ENCODE measurements at places on chromosomes 11 and 22.

DNA sequence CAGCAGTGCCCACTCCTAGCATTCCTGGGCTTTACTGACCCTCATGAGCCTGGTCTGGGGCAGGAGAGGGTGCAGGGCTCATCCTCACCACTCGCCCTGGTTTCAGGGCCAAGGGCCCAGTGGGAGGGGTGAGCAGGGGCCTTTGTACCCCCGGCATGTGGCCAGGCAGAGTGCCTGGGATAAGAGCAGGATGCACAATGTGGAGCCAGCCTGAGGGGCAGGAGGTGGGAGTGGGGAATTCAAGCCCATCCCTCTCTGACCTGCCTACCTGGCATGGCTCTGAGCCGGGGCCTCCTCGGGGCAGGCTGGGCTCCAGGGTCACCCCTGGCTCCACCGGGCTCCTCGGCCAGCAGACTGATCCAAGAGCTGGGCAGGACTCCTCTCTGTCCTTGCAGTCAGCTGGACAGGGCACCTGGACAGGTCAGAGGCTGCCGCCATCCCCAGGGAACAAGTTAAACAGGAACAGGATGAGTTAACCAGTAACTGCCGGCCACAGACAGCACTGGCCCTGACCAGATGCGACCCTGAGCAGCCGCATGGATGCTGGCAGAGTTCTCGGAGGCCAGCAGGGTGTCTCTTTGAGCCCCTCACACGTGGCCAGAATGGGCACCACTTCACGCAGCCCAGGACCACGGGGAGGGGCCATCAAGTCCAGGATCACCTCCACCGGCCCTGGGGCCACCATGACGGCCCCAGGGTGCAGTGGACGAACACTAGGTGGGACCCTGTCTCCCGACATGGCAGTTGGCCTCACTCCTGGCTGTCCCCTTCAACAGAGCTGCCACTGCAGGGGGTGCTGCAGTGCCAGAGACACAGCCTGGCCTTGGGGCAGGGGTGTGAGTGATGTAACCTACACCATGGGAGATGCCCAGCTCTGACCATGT is 5.0 kb downstream of the SIGIRR start:
- DNase-seq, result no peak

DNA sequence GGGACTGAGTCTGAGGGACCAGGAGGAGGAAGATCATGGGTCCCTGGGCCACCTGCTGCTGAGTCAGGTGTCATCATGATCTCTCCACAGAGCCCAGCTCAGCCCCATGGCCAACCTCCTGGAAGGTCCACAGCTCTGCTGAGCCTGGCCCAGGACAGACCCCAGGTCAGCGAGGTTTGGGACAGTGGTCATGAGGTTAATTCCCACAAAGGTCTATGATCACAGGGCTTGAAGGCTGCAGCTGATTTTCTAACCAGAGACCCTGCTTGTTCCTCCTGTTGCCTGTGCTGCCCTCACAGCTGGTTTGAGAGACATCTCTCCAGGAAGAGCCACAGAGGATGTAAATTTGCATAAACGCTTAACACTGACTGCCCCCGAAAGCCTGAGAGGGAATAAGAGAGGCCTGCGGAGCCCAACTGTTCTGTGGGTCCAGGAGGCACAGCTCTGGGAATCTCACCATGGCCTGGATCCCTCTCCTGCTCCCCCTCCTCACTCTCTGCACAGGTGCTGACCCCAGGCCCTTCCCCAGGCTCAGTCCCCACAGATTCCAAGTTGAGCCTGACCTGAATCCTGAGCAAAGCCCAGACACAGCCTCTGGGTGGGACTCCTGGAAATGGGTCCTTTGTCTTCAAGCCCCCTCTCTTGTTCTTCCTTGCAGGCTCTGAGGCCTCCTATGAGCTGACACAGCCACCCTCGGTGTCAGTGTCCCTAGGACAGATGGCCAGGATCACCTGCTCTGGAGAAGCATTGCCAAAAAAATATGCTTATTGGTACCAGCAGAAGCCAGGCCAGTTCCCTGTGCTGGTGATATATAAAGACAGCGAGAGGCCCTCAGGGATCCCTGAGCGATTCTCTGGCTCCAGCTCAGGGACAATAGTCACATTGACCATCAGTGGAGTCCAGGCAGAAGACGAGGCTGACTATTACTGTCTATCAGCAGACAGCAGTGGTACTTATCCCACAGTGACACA is 102.8 kb downstream of the GGTLC2 start:
- DNase-seq, result no peak

- no peak for DNase-seq
Observed at GRCh38 chr11:41201156-41201555, 258.3 kb downstream of the LRRC4C start.

- DNase-seq, result no peak
Observed at GRCh38 chr22:27844256-27844655, 42.7 kb upstream of the MN1 start.

GRCh38 chr11:71084306-71085012 is 167.9 kb downstream of the SHANK2 start:
- no peak for DNase-seq

- DNase-seq, result no peak
Observed at GRCh38 chr11:21301981-21302380, 632.6 kb downstream of the NELL1 start.

GRCh38 chr11:126542334-126543015 is 187.0 kb downstream of the ST3GAL4 start:
- no peak for DNase-seq

GRCh38 chr11:70407121-70407520 is 8.8 kb downstream of the CTTN start:
- no peak for DNase-seq

DNA sequence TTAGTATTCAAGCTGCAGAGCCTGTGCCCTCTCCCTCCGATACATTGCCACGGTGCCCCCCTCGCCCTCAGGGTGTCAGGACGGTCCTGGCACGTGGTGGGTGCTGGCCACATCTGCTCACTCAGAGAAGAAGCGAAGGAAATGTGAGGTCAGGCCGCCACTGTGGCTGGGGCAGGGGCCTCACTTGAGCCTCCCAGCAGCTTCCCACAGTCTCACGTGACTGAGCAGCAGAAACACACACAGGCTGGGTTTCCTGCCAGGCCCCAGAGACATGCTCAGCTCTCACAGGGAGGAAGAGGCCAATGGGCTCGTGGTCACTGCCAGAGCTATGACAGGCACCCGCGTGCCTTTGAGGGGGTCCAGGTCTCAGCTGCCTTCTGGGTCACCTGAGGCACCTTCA is 37.9 kb upstream of the PRR5 start:
- DNase-seq, result peak; percentile 41

DNA sequence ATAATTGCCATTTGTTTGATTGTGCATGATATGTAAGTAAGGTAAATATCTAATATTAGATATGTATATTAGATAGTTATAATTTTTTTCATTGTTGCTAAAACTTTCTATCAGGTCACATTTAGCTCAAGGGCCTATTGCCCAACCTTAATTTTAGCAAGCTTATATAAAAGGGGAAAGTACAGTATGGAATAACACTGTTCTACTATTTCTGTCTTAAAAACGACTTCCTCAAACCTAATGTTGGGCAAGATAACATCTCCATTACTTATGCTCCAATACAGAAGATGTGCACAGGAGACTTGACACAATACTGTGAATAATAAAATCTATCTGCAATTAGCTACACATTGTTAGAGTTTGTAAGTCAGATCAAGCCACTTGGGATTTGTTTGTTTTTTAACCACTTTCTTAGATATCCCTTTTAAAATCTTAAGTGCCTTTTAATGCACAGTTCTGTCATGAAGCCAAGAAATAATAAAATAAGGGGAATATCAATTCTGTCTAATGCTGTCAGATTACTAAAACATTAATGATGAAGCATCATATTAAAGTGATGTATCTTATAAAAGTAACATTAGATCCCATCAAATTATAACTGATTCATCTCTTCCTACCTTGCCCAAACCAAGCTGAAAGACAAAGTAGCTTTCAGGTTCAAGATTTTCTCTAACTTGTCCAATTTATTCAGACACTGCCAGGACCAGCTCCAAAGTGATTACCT is 98.1 kb downstream of the SIK3 start:
- DNase-seq, result no peak

GRCh38 chr11:87456499-87456898 is 418.8 kb downstream of the TMEM135 start:
- no peak for DNase-seq

DNA sequence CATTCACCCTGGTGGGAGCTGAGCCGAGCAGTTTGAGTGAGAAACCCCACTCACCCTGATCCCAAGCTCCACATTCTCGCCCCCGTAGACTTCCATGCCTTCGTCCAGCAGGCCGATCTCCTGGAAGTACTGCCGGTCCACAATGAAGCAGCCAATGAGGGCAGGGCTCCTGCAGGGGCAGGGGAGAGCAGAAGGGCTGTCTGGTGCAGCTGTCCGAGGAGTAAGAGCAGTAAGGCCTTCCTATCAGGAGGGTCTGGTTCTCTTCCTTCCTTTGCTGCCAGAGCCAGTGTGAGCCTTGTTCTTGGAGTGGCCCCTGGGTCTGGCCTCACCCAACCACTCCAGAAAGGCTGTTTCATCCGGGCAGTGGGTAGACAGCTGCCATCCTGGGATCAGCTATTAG is 19.4 kb upstream of the CSNK2A3 start:
- no peak for DNase-seq

DNA sequence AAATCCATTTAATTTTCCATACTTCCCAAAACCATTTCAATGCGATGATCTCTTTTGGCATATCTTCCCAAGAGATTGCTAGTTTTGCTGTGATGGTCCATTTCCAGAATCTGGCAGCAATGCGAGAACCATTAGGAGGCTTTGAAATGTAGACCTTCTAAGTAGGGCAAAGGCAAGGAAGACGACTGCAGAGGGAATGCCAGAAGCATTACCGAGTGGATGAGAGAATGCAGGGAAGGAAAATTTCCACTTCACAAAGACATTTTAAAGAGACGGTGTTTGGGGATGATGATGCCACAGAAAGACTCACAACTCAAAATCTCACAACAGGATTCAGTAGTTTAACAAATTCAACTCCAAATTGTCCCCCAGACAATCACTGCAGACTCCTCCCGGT is 471 bp upstream of the CEP126 start:
- DNase-seq, result no peak

DNA sequence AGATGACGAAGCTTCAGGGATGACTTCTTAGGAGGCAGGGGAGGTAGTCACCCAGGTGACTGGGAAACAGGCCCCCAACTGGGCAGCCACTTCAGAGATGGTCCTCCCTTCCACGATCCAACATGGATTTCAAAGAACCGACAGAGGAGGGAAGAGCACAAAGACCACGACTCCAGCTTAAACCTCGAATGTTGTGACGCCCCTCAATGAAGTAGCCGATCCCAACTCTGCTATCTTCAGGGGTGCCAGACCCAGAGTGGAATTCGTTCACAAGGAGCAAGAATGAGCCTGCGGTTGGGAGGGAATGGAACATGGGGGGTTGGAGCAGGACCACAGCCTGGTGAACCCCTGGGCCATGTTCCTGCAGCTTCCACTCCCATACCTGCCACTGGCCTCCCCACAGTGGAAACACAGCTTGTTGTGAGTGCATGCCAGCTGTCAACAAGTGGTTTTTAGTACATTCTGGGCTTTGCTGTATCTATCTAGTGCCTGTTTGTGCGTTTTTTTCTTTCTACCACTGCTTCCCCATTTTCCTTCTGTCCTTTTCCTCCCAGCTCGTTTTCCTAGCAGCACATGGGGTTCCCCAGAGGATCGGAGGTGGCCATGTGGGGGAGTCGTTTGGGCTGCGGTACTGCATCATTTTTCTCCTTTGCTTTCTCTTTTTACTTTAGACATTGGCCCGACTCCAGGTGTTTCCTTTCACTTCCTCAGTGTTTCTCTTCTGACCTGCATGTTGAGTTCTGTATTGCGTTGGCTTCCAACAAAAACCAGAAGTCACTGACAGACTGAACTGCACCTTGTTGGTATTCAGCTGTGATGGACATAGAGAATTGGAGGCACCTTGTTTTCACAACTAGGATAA is 65.8 kb downstream of the MORC2 start:
- DNase-seq, result no peak

- DNase-seq, result no peak
Observed at GRCh38 chr11:8060146-8060719, 20.8 kb upstream of the TUB start.

GRCh38 chr11:24108609-24109008 is 388.2 kb upstream of the LUZP2 start:
- no peak for DNase-seq

DNA sequence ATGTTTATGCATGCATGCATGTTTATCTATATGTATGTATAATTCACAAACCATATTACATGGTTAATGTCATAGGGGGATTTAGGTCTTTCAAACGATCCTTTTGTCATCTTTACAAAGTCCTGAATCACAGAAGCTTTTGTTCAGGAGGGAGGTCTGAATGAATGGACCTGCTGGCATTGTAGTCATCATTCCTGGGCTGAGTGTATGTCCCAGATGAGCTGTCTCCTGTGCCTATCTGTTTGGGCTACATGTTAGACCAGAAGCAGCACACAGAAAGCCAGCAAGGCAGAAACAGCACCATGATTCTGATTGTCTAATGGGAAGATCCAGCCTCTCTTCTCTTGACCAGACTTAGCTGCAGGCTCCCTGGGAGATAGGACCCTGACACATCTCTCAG is 69.5 kb downstream of the ADM start:
- no peak for DNase-seq

GRCh38 chr11:68581439-68581838 is 102.9 kb upstream of the GAL start:
- DNase-seq, result no peak

GRCh38 chr22:29883775-29884097 is 762 bp downstream of the MTMR3 start:
- DNase-seq, result no peak

- DNase-seq, result no peak
Observed at GRCh38 chr11:13260963-13261588, 16.5 kb upstream of the BMAL1 start.

- DNase-seq, result peak; percentile 14
Observed at GRCh38 chr11:57792060-57792541, 30.5 kb downstream of the CTNND1 start.

GRCh38 chr11:131581046-131581445 is 210.6 kb downstream of the NTM start:
- DNase-seq, result no peak

GRCh38 chr22:46150655-46151477 is 540 bp downstream of the PPARA start:
- no peak for DNase-seq

GRCh38 chr22:32644252-32645100 is 157.0 kb upstream of the TIMP3 start:
- no peak for DNase-seq

DNA sequence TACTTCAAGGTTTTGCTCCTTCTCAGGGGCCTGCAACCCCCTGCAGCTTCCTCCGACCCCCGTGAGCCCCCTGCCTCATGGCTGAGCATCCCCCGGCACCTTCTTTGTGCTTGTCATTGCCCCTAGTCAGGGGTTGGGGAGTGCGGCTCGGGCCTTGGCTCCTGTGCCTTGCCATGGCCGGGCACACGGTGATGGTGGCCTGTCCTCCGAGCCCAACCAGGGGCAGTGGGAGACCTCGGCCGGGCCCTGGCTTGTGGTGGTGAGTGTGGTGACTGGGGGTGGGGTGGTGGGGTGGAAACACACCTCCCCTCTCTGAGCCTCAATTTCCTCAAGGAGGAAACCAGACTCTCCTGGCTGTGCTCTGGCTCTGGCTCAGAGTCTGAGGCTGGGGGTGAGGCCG is 1.5 kb upstream of the MRGPRG start:
- no peak for DNase-seq

- no peak for DNase-seq
Observed at GRCh38 chr22:27866135-27867084, 52.6 kb downstream of the PITPNB start.

Measured in substantia nigra (tissue), 51 donors.